ENCODE measurements at places on chromosomes 7 and 10.

- DNase-seq = no peak
Observed at GRCh38 chr7:597348-598178, 77.9 kb upstream of the PDGFA start.

GRCh38 chr10:75294518-75294865 is 58.7 kb upstream of the COMTD1 start:
- no peak for DNase-seq

DNA sequence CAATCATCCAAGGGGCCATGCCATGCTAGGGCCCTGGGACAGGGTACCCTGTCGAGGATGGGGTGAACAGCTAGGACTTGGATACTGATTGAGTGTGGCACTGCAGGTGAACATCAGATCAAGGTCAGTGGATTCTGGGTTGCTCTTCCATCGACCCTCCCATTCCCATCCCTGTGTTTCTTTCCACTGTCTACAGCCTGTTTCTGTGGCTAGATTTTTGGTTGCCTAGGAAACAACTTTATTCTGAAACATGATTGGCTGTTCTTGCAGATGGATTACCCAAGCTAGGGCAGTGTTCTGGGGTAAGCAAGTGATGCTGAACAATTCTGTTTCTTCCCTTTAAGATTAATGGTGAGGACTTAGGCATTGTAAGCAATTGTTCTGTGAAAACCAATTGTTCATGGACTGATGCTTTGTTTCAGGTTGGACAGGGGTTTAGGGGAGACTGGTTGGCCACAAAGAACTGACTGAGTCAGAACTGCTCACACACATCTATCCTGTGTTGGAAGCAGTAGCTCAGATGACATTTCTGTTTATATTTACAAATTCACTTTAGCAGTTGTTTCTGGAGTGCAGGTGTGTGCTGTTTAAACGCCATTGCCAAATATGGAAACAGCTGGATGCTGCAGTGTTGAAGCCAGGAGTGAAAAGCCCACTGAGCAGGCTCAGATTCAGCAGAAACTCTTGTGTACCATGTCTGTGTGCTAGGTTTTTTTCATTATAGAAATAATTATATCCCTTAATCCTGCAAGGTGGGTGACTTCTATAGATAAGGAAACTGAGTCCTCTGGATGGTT is 102.3 kb upstream of the BTBD16 start:
- no peak for DNase-seq

- DNase-seq = peak; percentile 60
Observed at GRCh38 chr10:99395750-99396445, 34.5 kb downstream of the GOT1 start.

GRCh38 chr7:76191783-76192240 is 9.9 kb upstream of the SRRM3 start:
- DNase-seq = peak; percentile 19

DNA sequence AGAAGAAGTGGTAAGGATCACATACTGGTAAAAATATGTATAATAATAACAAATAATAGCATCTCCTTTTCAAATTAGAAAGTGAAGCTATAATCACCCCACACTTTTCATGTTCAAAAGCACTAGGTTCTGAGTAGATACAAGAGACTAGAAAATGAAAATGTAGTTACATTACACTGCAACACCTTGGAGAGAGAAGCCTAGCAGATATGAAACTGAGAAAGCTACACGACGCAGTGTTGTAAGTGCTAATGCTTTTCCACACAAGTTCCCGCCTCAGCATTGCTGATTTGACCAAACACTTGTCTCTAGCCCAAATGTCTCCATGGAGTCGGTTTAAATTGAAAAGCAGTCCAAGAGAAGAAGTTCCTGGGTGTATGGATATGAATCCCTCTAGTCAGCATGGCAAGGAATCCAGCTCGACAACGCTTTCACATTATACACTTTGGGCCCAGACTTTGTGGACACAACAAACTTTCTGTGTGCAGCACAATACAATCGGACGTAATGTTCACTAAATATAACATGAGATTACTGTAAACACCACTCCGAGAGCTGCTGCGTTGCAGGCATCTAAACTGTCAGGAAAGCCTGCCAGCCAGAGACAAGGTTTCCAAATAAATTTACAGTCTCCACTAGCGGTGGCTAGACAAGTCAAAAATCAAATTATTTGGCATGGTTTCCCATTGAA is 1.7 kb downstream of the PDE1C start:
- DNase-seq = no peak

DNA sequence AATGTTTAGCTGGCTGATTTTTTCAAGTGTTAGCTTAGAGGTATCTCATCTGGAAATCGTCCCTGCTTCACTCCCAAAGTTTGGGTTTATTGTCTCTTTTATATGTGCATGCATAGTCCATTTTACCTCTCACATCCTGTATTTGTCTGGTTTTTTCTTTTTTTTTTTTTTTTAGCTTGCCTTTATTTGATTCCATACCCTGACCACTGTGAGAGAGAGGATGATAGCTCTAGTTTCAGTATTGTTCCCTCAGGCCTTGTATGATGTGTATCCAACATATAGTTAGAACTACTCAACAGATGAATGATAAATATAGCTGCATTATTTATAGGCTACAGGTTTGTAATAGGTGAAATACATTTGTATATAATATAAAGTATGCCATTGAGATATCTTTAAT is 29.9 kb downstream of the PCGF5 start:
- no peak for DNase-seq

GRCh38 chr7:31335884-31336201 is 4.7 kb downstream of the NEUROD6 start:
- DNase-seq = no peak

- DNase-seq = no peak
Observed at GRCh38 chr7:124713086-124713485, 52.5 kb downstream of the GPR37 start.

DNA sequence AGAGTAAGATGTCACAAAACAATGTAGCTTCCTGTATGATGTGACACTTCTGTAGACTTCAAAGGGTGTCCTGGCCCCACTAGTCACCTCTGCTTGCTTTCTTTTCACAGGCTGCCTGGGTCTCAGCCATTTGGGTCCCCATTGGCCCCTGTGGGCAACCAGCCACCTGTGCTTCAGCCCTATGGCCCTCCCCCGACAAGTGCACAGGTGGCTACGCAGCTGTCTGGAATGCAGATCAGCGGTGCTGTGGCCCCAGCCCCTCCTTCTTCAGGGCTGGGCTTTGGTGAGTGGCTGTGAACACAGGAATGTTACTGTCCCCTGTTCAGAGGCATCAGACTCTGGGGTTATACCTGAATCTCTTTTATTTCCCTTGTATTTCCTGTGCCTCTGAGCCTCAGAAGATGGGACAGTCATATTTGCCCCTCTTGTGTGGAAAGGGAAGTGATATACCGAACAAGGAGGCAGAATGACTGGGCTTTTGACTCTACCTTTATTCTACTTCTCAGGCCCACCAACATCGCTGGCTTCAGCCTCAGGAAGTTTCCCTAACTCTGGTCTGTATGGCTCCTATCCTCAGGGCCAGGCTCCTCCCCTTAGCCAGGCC is 15.4 kb downstream of the SEC24C start:
- no peak for DNase-seq

DNA sequence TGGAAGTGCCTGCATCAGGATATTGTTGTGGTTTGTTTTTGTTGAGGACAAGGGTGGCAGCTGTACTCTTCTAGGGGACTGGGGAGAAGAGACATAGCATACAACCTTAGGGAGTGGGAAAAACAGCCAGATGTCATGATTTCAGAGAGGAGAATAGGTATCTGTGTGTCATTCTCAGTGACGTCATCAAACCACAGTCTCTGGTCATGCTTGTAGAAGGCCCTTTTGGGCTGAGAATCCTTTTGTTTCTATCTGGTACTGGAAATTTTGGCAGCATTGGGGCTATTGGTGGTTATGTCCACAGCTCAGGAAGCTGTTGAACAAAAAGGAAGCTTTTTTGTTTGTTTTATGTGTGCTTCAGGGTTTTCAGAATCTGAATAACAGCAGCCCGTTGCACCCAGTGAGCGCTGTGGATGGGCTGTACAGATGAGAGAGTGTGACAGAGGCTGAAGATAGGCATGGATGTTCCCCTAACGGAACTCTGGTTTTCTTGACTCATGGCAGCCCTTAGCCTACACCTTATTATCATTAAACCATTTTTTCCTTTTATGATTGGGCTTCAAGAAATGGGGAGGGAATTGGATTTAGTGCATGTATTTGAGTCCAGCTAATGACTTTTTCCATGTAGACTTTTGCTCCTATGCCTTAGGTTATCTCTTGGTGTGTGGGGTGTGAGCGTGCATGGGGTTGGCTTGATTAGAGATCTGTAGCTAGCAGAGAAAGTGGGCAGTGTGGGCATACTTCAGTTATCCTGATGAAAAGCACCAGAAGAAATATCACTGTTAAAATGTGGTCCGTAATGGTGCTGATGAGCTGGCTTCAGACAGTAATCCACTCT is 65.7 kb downstream of the SND1 start:
- DNase-seq = no peak

- DNase-seq = no peak
Observed at GRCh38 chr10:106980495-106981451, 183.7 kb downstream of the SORCS1 start.

DNA sequence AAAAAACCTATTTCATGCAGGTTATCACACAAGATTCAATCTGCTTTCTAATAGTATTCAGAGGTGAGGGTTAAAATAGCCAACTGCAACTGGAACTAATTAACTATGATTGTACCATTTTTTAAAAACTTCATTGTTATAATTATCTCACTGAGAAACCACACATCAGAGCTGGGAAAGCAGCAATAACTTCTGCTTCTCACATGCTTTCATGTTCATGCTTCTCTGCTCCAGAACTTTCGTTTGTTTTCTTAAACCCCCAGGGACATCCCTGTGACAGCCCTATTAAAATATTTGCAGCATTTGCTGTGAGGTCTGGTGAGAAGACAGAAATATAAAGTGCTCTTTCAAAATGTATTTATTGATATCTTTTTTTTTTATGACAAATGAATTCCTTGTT is 389.0 kb upstream of the SORCS1 start:
- no peak for DNase-seq

- DNase-seq = no peak
Observed at GRCh38 chr10:63702092-63702491, 180.9 kb downstream of the REEP3 start.

DNA sequence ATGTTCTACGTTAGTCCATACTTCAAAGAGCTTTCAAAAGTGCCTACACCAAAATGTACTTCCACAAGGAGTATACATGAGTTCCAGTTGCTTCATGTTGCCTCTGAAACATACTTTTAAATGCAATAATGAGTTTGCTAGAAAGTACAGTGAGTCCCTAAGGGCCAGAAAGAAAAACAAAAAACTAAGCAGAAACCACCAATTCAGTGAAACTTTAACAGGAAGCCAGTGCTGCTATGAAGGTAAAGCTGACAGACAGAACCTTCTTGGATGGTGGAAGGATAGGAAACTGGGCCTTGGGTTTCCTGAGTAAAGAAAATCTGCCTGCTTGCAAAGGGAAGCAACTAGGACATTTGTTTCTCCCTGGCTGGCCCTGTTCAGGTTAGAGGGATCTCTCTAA is 104.2 kb downstream of the CTTNBP2 start:
- DNase-seq = no peak

- DNase-seq = no peak
Observed at GRCh38 chr10:99370993-99371392, 41.8 kb downstream of the CNNM1 start.

- no peak for DNase-seq
Observed at GRCh38 chr10:113978802-113979201, 64.9 kb upstream of the ADRB1 start.

- DNase-seq = no peak
Observed at GRCh38 chr10:108434559-108435252, 1270.2 kb upstream of the SORCS1 start.

GRCh38 chr10:126669168-126669567 is 1.3 kb downstream of the C10orf90 start:
- no peak for DNase-seq

DNA sequence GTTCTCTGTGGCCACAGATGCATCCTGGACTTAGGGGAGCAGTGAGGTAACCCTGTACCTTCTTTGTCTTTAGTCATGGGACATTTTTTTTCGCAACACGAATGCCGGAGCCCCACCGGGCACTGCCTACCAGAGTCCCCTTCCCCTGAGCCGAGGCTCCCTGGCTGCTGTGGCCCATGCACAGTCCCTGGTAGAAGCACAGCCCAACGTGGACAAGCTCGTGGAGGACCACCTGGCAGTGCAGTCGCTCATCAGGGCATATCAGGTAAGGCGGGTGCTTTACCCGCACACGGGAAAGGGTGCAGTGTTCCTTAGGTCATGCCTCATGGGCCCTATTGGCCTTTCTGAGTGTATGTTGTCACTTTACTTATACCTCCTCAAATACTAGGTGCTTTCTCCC is 38.8 kb downstream of the OGDH start:
- DNase-seq = no peak
